CD14-positive monocyte (primary cell): ENCODE measurements at places on chromosomes 4 and X.

GRCh38 chr4:152815078-152815477 lies 35.3 kb downstream of the ARFIP1 start:
- DNase-seq, result peak; percentile 18

DNA sequence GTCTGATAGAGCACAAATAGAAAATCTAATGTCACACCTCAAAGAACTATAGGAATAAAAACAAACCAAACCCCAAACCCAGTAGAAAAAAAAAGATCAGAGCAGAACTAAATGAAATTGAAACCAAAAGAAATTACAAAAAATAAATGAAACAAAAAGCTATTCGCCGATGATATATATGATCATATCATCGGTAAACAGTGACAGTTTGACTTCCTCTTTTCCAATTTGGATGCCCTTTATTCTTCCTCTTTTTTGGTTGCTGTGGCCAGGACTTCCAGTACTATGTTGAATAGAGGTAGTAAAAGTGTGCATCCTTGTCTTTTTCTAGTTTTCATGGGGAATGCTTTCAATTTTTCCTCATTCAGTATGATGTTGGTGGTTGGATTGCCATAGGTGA lies 215.3 kb upstream of the AR start:
- peak; percentile 18 for DNase-seq

DNA sequence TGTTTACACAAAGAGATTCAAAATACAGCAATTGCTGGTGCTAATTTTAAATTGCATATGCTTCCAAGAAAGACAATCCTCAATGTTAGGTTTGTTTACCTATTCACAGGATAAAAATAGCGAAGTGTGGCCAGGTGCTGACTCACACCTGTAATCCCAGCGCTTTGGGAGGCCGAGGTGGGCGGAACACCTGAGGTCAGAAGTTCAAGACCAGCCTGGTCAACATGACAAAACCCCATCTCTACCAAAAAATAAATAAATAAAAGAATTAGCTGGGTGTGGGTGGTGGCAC lies 77.7 kb downstream of the OPHN1 start:
- DNase-seq, result no peak

- DNase-seq, result no peak
Observed at GRCh38 chr4:8102076-8102355, 56.6 kb downstream of the ABLIM2 start.

DNA sequence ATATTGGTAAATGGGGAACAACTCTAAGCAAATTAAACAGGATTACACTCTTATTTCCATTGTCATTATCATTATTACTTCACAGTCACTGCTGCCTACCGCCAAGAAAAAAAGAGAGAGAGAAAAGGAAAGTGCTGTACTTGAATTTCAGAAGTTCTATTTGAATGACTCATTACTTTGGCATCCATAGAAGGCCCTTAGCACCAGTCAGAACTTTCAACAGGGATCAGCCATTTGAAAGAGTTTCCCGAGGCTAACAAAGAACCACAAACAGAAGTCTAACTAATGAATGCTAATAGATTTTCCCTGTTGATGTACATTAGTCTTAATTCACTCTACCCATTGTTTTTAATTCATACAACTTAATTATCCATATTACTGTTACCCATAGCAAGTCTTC lies 116.3 kb downstream of the SHROOM4 start:
- no peak for DNase-seq

- DNase-seq, result no peak
Observed at GRCh38 chrX:152640034-152640818, 2.5 kb downstream of the GABRQ start.

- DNase-seq, result no peak
Observed at GRCh38 chrX:16852617-16853179, 17.5 kb downstream of the RBBP7 start.

GRCh38 chr4:41647383-41647782 lies 101.1 kb downstream of the PHOX2B start:
- DNase-seq, result peak; percentile 19

- peak; percentile 73 for DNase-seq
Observed at GRCh38 chr4:81466841-81467671, 4.7 kb downstream of the RASGEF1B start.

DNA sequence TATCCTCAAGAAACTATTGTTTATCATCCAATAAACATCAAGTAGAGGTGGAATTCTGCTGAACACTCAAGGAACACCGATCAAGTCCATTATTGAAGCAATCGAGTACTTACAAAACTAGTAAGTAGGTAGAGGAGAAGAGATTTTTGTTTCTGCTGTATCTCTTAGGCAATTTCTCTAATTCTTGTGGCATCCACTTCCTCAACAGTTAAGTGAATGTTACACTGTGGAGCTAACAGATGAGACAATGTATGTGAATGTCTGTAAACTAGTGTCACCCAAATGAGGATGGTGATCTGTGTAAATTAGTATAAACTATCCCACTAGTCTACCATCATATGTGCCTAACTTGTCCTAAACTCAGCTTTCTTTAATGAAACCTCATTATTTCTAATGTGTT lies 261.6 kb downstream of the ARHGAP24 start:
- peak; percentile 41 for DNase-seq

DNA sequence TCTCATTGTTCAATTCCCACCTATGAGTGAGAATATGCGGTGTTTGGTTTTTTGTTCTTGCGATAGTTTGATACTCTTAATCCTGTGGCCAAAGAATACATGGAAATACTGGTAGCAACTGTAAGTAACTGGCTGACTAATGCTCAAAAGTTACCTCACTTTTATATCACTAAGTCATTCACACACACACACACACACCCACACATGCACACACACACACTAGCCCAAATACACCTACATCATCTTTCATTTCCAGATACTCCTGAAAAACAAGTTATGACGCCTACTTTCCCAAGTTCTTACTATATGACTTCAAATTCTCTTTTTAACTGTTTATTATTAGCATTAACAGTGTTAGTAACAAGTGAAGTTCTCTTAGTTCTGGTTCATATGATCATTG lies 101.3 kb downstream of the DCHS2 start:
- no peak for DNase-seq

GRCh38 chr4:98406819-98407218 lies 145.6 kb downstream of the RAP1GDS1 start:
- no peak for DNase-seq

GRCh38 chr4:173167758-173168395 lies 734 bp upstream of the GALNT7 start:
- peak; percentile 42 for DNase-seq

GRCh38 chr4:44532851-44533250 lies 84.2 kb upstream of the KCTD8 start:
- DNase-seq, result no peak

GRCh38 chr4:87306056-87306455 lies 16.6 kb downstream of the HSD17B13 start:
- DNase-seq, result no peak

DNA sequence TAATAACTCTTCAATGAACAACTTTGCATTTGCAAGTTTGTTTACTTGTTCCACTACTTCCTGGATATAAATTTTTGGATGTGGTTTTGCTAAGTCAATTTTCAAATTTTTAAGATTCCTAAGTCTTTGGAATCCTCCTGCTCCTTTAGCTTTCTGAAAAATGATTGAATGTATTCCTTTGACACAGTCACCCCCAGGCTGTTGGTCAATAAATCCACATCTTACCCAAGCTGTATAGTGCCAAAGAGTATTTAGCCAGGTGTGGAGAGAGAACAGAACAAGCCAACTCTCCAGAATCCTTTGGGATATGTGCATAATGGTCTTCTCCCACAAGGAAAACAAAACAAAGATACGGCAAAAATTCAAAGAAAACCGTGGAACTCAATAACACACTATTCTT lies 56.9 kb upstream of the INTU start:
- no peak for DNase-seq

DNA sequence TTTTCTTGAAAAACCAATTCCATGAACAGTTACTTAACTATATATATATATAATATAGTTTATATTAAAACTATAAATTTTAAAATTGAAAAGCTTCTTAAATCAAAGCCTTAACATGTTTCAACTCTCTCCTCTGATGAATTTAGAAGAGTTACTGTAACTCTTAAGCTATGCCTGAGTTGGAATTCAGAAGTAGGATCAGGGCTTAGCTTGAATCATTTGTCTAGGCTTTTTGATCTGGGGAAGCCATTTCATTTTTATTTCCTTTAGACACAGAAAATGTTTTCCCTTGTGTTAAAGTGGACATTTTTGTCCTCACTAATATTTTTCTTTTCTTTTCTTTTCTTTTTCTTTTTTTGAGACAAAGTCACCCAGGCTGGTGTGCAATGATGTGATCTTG lies 40.4 kb upstream of the PDLIM5 start:
- DNase-seq, result no peak

- DNase-seq, result peak; percentile 59
Observed at GRCh38 chrX:150841456-150842197, 56.8 kb downstream of the CD99L2 start.

DNA sequence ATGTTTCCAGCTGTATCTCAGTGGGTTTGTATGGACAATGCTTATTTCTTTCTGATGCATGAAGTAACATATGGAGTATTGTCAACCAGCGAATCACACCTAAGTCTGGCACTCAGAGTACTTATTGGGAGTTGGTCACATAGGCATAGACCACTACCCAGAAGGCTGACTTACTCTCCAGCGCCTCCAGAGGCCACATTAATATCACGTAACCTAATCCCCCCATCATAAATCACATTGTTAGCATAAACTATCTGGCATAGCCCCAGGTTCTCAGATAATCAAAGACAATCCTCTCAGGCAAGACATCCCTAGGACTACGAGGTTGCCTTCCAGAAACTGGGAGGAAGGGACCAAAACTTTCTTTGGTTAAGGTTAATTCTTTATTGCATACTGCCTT lies 560.5 kb upstream of the PABPC4L start:
- DNase-seq, result no peak

DNA sequence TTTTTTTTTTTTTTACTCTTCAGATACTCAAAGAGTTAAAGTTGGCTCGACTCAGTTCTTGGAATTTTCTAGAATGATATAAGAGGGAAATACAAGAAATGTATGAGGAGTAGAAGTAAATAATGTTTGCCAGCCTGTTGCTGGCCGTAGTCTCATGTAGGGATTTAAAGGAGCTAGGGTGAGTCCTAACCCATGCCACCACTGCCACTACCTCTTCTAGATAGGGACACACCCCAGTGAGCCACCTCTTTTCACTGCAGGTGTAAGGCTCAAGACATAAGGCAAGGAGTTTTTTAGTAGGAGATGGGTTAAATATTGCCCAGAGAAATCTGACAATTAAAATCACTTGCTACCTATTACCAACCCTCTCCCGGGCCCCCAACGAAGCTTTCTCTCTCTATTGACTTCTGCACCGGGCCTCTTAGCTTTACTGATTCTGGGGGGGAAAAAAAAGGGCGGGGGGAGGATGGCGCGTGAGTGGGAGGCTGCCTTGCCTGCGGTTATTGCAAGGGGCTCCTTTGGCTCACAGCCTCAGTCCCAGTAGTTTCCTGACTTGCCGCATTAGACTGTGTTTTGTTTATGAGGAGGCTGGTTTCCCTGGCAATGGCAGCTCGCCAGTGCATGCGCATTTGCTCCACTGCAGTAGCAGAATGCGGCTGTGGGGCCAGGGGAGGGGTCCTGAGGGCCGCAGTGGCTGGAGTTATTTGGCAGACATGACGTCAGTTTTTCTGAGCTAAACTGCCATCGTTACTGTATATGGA lies 3.0 kb downstream of the LINC00632 start:
- DNase-seq, result no peak

DNA sequence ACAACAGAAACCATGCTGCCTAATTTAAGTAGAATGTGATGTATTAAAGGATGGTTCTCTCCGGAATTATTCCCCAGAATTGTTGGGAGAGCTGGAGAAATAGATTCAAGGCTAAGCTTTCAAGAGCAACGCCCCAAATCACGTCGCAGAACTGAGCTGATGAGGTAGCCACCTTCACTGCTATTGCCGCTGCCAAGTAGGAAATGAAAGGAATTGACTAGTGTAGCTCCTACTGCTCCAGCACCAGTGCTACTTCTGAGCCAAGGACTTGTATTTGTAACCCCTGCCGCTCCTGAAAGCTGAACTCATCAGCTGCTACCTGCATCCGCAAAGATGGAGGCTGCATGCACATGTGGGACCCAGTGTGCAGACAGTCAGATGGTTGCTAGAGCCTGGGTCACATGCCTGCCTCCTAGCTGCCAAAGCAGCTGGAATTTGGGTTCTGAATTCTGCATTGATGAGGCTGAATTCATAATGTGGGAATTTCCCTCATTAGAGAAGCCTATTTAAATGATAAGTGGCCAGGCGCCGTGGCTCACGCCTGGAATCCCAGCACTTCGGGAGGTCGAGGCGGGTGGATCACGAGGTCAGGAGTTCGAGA lies 173.9 kb downstream of the PDGFRA start:
- DNase-seq, result no peak

DNA sequence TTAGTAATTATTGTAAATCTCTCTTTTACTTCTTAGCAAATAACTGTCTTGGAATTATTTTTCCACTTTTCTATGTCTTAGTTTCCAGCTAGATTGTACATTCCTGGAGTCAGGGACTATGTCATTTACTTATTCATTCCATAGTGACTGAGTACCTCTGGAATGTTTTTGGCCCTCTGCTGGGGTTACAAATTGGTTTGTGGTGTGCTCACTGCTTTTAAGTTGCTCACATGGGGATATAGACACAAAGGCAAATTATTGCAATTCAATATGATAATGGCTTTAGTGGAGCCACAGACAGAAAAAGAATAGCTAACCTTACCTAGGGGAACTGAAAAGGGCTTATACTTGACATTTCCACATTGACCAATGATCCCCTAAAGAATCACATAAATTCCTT lies 63.7 kb upstream of the PDGFRA start:
- no peak for DNase-seq

DNA sequence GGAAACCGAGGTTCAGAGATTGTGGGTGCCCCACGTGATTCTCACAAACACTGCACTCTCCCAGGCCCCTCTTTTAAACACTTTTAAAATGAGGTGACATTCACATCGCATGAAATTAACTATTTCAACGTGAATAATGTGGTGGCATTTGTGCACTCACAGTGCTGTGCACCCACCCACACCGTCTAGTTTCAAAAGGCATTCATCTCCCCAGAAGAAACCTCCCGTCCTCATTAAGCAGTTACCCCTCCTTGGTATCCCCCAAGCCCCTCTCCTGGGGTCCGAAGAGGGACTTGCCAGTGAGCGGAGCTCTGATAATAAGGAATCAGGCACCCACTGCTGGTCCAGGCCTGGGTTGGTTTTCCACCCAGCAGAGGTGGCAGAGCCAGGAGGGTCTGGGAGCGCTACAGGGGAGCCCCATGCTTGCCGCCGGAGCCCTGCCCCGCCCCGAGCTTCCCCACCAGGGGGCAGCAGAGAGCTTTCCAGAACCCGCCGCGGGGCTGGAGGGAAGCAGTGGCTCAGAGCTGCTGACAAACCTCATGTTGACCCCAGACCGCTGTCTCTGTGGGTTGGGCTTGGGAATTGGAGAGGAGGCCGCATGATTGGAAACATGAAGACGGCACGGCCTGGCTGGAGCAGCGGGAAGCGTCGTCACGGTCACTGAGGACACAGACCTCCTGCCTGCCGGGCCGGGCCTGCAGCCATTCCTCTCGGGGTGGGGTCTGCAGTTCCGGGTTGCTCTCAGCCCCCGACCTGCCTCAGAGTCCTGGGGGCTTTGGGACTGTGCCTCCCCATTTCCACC lies 27.5 kb upstream of the HTRA3 start:
- peak; percentile 67 for DNase-seq
